ENCODE measurements at places on chromosomes 11 and 22. TPM values are rescaled to one million over a fixed set of nuclear protein-coding genes. Genes with fewer than 3 reads are reported as not detected.

DNA sequence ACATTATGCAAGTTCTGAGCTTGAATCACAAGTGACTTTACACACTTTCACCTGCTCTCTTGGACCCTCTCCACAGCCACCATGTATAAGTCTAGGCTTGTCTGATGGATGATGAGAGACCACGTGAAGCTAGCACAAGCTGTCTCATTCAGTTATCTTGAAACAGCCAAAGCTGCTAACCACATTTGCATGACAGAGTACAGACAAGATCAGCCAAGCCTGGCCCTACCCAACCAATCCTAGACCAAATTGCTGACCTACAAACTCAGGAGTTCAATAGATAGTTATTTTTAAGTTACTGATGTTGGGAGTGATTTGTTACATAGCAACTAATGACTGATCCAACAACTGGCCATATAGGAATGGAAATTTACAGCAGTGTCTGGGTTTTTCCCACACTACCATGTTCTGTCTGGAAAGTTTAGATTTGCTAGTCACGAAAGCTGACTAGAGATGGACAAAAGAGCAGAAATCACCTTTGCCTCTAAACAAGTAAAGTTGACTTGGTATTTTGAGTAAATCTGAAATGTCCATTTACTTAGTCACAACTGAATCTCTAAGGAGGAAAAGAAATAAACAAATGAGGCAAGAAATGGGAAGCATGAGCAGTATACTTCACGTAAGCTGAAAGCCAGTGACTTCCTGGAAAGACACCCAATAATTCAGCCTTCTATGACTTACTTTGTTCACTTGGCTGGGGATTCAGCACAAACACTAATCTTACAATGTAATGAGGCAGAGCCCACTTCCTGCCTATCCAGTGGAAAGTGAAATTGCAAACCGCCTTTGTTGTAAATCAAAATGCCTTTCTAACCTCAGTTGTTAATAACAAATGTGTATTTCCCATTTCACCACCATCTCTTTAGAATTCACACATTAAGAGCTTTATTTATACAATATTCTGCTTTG, 101.7 kb downstream of the FAM181B start:
- DNase-seq = no peak

- DNase-seq = no peak
Observed at GRCh38 chr22:48436201-48436931, 1391.3 kb downstream of the BRD1 start.

The FLRT1 gene
- 8.4 TPM for polyA plus RNA-seq

The CHRDL2 gene
- 2.9 TPM for polyA plus RNA-seq

The TMPRSS4 gene
- polyA plus RNA-seq = 3.8 TPM

The OR52N4 gene
- not detected for polyA plus RNA-seq

DNA sequence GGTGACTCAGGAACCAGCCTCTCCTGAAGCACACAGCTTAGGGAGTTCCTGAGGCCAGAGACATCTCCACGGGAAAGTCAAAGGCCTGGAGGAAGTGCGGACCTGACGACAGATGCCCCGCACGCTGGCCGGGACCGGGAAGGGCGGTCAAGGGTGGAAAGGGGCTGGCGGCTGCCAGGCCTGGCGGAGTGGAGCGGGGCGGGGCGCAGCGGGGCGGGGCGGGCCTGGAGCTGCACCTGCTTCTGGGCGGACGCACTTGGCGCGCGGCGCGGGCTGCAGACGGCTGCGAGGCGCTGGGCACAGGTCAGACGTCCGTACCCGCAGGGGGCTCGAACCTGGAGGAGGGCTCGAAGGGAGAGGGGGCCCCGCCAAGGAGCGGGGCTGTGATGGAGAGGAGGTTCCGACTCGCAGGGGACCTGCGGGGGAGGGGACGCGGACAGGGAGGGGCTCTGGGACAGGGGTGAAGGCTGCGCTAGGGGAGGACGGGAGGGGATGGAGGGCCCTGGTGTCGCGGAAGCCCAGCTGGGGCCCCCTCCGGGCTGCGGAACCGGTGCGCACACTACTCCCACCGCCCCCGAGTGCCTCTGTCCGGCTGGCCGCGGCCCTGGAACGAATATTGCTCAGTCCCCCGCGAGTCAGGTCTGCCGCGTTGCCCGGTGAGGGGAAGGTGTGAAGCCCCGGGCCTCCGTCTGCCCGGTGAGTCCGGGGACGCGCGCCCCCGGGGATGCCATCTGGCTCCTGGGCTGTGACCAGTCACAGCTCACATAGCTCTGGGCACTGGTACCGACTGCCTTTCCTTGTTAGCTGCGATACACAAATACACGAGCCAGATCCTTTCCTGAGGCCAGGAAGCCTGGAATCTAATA, at the start of gene TMEM45B:
Gene TMEM45B (plus strand): TSS at position 253 of the 866 bp plus-strand sequence. CDS start 36,635 bp downstream, outside the sequence.
- no peak for DNase-seq

The SLC39A13 gene
- 28.5 TPM for polyA plus RNA-seq

DNA sequence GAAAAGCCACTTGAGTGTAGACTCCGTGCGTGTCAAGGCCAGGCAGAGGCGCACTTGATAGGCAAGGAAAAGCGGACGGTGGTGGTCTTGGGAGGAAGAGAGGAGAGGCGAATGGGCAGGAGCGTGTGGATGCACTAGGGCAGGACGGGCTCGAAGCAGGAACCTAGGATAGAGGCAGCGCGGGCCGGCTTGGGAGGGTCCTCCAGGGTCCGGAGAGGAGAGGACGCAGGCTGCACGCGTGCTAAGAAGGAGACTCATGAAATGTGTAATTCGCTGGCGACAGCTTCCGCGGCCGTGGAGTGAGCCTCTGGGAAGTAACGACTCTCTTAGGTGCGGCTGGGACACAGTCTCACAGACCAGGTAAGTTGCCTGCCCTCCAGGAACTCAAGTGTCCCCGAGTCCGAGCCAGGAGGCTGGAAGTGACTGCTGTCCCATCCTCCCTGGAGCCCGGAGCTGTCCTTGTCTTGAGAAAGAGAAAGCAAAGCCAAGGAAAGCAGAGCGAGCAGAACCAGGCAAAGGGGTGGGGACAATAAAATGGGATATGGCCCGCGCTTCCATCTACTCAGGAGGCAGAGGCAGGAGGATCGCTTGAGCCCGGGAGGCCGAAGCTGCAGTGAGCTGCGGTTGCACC, 874 bp upstream of the IL17RA start:
- no peak for DNase-seq

GRCh38 chr11:2674658-2675131, 25.1 kb downstream of the KCNQ1OT1 start:
- no peak for DNase-seq

The H19 gene
- polyA plus RNA-seq = 9,804 TPM

DNA sequence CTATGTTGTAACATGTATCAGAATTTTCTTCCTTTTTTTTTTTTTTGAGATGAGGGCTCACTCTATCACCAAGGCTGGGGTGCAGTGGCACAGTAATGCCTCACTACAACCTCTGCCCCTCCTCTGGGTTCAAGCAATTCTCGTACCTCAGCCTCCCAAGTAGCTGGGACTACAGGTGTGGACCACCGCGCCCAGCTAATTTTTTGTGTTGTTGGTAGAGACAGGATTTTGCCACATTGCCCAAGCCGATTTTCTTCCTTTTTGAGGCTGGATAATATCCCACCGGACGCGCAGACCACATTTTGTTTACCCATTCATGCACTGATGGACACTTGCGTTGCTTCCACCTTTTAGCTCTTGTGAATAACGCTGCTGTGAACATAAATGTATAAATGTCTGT, 97.0 kb downstream of the BRD1 start:
- no peak for DNase-seq

GRCh38 chr22:33028234-33028633, 29.9 kb downstream of the SYN3 start:
- no peak for DNase-seq

DNA sequence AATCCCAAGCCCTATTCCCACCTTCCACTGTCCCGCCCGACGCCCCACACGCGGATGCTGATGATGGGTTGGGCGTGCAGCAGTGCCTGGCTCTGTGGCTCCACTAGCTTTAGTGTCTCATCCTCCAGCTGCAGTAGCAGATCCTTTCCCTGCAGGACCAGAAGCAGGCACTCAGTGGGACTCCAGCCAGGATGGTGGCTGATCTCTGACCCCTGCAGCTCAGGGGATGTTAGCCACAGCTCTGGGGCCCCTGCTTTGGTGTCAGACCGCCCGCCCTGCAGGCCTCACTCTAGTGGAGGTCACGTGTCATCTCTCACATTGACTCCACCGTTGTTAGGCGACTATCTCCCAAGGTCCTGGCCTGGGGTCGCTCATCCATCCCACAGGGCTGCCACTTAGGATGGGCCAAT, 11.8 kb downstream of the SMPD1 start:
- DNase-seq = no peak

- DNase-seq = no peak
Observed at GRCh38 chr22:24878969-24879368, 67.5 kb downstream of the LHFPL7 start.

GRCh38 chr11:5229796-5230195, 2.9 kb upstream of the HBB start:
- no peak for DNase-seq

GRCh38 chr11:30666817-30667216, 80.7 kb upstream of the MPPED2 start:
- no peak for DNase-seq

DNA sequence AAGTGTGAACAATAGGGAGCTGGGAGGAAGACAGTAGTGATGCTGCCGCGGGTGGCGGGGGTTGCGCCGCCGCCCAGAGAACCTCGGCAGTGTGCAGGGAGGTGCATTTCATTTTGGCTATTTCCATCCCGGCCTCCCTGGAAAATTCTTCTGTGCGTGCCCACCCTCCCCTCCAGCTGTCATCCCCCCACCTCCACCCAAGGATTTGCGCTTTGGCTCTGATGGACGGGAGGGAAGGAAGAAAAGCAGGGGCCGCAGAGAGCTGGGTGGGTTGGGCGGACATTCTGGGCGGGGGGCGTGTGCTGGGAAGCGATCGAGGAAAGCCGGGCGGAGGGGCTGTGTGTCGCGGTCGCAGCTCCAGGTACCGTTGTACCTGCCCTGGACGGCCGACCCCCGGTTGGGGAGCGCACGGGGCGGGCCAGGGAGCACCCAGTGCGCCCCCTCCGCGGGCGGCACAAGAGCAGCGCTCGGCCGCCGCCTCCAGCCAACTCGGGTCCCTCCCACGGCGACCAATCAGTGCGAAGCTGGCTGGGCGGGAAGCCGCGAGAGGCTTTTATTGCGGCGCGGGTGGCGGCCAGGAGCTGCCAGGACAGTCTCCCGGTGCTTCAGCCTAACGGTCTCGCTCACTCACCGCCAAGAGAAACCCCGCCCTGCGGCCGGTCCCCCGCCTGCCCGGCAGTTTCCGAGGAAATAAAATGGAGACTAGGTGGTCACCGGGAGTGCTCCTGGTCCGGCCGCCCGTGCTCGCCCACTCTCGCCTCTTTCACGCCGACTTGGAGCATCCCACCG, 1.6 kb downstream of the NCAM1 start:
- DNase-seq = peak; percentile 44

GRCh38 chr11:134711588-134711987, 299.5 kb upstream of the B3GAT1 start:
- no peak for DNase-seq

The TBCEL gene
- 15.3 TPM for polyA plus RNA-seq

DNA sequence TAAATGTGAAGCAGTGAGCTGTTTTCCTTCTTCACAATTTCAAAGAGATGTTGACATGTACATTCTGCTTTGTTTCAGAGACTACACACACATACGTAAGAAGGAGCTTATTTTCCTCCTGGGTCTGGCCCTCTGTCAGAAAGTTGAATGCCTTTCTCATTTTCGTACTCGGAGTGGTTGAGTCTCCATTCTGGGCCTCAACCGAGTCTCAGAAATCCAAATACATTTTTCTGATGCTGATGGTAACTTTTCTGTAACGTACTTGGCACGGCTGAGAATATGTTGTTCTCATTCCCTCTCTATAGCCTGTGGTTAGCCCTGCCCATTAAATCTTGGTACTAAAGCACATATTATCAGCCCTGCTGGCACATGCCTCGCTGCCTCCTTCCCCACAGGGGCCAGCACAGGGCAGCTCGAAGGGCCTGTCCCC, 25.3 kb downstream of the PARVA start:
- no peak for DNase-seq

DNA sequence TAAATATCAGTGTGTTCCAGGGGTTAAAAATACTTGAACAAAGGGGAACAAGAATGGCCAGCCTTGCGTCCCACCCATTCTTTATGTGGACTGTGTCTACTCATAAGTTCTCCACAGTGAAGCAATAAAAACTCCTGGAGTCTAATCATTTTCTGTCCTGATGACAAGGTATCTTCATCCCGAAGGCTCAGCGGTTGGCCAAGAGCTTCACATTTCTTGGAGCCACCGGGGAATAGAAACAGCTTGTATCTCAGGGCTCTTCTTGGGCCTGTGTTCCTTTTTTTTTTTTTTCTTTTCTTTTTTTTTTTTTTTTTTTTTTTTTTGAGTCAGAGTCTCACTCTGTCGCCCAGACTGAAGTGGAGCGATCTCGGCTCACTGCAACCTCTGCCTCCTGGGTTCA, 36.8 kb upstream of the ADORA2A start:
- peak; percentile 55 for DNase-seq

- DNase-seq = no peak
Observed at GRCh38 chr22:48332438-48333322, 1495.0 kb downstream of the BRD1 start.

The LGALS12 gene
- not detected for polyA plus RNA-seq

DNA sequence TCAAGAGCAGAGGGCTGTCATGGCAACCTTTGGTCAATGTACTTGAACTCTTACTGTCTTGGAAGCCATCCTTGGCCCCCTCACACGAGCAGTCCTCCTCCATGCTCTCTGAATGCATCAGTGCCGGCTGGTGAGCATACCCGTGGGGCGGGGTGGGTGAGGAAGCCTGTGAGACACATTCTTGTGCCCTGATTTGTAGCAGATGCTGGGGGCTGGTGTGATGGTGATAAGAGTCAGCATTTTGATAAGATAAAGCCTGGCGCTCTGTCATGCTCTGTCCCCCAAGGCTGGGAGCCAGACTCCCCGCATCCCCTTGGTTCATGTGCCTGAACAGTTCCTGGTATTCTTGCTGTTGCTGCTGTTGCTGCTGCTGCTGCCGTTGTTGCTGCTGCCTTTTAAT, 20.5 kb upstream of the APOA1 start:
- no peak for DNase-seq

DNA sequence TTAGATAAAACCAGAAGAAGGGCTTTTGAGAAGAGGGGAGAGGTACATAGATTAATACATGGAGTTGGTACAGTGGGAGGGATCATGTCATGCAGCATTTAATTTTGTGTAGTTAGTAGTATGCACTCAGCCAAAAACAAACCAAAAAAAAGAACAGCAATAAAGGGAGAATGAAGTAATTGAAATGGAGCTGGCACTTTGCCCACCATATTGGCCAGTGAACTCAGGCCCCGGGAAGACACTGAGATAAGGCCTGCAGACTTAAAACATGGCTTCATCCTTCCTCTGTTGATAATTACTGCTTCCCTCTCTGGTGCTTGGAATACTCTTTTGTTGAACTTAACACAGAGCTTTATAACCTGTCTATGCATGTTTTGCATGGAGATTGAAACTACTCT, 3.1 kb downstream of the PANX1 start:
- no peak for DNase-seq

DNA sequence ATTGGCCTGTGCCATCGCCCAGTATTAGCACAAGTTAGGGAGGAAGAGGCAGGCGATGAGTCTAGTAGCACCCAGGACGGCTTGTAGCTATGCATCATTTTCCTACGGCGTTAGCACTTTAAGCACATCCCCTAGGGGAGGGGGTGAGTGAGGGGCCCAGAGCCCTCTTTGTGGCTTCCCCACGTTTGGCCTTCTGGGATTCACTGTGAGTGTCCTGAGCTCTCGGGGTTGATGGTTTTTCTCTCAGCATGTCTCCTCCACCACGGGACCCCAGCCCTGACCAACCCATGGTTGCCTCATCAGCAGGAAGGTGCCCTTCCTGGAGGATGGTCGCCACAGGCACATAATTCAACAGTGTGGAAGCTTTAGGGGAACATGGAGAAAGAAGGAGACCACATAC, 4.3 kb downstream of the TMEM25 start:
- DNase-seq = no peak
